ENCODE measurements at places on chromosomes 5 and 9. TPM values are rescaled to one million over a fixed set of nuclear protein-coding genes. Genes with fewer than 3 reads are reported as not detected.

Gene ESM1
- 0.11 TPM for polyA plus RNA-seq

Gene GRIA1
- polyA plus RNA-seq: not detected

- no peak for DNase-seq
These were observed 53.7 kb downstream of the IPPK start for GRCh38 chr9:92616199-92616641.

GRCh38 chr5:160850421-160850820 is 1.6 kb downstream of the ATP10B start:
- DNase-seq: no peak

Measured in naive thymus-derived CD8-positive, alpha-beta T cell (primary cell).